ENCODE measurements at places on chromosomes 16 and 17. TPM values are rescaled to one million over a fixed set of nuclear protein-coding genes. Genes with fewer than 3 reads are reported as not detected.

The CLDN9 gene
- polyA plus RNA-seq, result not detected

The CAPNS2 gene
- not detected for polyA plus RNA-seq

The DOC2B gene
- polyA plus RNA-seq, result not detected

The TEX19 gene
- polyA plus RNA-seq, result not detected

- DNase-seq, result no peak
- no peak overlapping the region for H3K27ac ChIP-seq
- H3K36me3 ChIP-seq, result peaks cover 19% of the 10 kb centered on the region
- peak overlapping the region; percentile 8 for H3K4me3 ChIP-seq
- H3K4me1 ChIP-seq, result peaks cover 21% of the 10 kb centered on the region
Measured at GRCh38 chr17:57407287-57408070, 151.2 kb downstream of the MSI2 start.

DNA sequence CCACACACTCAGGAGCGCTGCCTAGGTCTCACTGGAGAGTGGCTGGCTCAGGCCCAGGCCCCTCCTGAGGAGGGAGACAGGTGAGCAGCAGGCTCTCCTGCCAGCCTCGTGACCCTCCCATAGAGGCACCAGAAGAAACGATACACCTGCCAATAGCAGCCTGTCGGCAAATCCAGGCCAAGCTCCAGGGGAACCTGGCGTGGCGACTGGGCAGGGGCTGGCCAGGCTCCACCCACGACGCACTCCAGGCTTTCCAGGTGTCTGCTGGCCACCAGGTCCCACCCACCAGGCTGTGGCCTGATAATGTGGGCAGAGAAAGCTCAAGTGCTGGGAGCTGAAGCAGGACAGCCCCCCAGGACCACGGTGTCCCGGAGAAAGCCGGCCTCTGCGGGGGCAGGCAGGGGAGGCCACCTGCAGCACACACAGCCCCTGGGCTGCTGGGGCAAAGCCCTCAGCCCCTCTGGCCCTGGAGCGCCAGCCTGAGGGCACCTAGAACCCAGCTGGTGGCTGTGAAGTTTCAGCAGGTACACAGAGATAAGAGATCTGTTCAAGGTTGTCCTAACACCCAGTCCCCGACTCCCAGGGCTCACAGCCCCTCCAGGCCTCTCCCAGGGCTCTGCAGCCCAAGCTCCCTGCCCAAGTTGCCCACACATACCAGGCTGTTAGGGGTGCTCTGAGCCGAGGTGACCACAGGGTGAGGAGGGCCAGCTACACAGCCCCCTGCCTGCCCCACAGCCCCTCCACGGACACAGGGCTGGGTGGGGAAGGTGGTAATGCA, 2.4 kb downstream of the PGAP6 start:
- H3K4me3 ChIP-seq, result no peak overlapping the region
- peaks cover 38% of the 10 kb centered on the region for H3K4me1 ChIP-seq
- DNase-seq, result no peak
- H3K36me3 ChIP-seq, result peaks cover 5% of the 10 kb centered on the region
- H3K27me3 ChIP-seq, result no peaks in the 10 kb centered on the region

DNA sequence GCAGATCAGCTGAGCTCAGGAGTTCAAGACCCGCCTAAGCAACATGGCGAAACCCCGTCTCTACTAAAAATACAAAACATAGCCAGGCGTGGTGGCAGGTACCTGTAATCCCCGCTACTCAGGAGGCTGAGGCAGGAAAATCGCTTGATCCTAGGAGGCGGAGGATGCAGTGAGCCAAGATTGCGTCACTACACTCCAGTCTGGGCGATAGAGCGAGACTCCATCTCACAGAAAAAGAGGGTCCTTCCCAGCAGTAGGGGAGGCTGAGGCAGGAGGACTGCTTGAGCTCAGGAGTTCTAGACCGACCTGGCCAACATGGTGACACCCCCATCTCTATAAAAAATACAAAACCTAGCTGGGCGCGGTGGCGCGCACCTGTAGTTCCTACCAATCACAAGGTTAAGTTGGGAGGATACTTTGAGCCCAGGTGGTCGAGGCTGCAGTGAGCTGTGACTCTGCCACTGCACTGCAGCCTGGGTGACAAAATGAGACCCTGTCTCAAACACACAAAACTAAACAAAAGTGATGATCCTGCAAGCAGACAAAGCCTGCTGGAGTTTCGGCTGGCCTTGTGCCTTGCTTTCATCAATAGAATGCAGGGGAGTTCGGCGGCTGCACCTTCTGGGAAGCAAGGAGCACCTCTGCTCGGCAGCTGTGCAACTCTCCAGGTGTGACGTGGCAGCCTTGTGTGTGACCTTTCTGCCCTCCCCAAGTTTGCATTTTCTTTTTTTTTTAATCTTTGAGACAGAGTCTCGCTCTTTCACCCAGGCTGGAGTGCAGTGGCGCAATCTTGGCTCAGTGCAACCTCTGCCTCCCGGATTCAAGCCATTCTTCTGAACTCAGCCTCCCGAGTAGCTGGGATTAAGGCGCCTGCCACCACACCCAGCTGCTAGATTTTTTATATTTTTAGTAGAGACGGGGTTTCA, 12.4 kb upstream of the YWHAE start:
- H3K4me1 ChIP-seq, result peaks cover 3% of the 10 kb centered on the region
- H3K4me3 ChIP-seq, result no peak overlapping the region
- no peak for DNase-seq
- H3K36me3 ChIP-seq, result no peaks in the 10 kb centered on the region
- H3K27me3 ChIP-seq, result no peaks in the 10 kb centered on the region

GRCh38 chr16:51134876-51135275, 16.2 kb downstream of the SALL1 start:
- H3K27ac ChIP-seq, result no peak overlapping the region
- peaks cover 6% of the 10 kb centered on the region for H3K27me3 ChIP-seq
- DNase-seq, result no peak

DNA sequence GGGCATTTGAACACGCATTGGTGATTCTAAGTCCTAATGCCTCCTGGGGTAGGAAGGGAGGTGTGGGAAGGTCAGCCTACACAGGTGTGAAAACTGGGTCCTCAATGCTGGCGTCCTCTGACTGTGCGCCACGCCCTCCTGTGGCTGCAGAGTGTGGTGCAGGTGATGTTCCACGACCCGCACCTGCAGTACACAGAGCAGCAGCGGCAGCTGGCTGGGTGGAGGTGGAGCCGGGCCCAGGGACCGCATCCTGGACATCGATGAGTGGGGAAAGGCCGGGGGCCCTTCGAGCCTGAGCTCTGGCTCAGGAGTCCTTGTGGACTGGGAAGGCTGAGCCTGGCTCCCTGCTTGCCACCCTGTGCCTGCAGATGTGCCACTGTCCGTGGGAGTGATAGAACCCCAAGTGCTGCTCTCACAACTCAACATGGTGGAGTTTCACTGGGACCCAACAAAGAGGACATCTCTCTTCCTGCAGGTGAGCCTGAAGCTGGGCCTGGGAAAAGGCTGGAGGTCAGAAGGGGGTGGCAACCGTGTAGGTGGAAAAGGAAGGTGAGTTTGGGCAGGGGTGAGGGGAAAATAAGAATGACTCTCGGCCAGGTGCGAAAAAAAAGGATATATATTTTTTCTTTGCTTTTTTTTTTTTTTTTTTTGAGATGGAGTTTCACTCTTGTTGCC, 14.0 kb upstream of the STAC2 start:
- peak; percentile 69 for DNase-seq
- no peaks in the 10 kb centered on the region for H3K36me3 ChIP-seq
- peaks cover 44% of the 10 kb centered on the region for H3K4me1 ChIP-seq
- H3K27ac ChIP-seq, result peak overlapping the region; percentile 89
- H3K27me3 ChIP-seq, result no peaks in the 10 kb centered on the region
- peak overlapping the region; percentile 49 for H3K4me3 ChIP-seq

DNA sequence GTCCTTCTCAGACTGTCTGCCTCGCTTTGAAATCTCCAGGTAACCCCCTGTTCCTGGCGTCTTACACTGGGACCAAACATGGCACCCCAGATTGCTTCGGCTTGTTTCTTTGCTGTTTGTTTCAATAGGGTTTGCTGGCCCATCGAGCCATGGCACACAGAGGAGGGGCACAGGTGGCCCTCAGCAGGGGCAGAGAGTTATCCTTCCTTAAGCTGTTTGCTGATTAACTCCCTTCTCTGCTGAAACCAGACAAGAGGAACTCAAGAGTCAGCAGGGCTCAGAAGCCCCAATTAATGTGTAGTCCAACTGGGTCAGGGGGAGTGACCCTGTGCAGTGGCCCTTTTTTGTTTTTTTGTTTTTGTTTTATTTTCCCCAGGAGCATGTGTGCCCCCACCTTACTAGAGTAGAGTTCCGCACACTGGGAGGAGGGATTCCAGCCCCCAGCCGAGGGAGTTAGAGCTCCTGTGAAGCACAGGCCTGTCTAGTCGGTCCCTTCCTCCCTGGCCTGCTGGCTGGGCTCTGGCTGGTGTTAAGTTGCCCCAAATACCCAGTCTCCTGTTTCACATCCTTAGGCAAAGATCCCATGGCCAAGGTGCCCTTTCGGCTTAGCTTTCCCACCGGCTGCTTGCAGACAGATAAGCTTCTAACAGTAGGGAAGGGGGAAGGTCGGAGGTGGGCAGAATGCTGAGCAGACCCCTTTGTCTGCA, 39.3 kb downstream of the YPEL2 start:
- DNase-seq, result no peak
- no peak overlapping the region for H3K4me3 ChIP-seq
- no peaks in the 10 kb centered on the region for H3K36me3 ChIP-seq
- H3K27ac ChIP-seq, result no peak overlapping the region
- H3K4me1 ChIP-seq, result peaks cover 83% of the 10 kb centered on the region

All from CD4-positive, CD25-positive, alpha-beta regulatory T cell (primary cell).